RWPE1 (cell line): ENCODE measurements at places on chromosomes 2 and 18.

DNA sequence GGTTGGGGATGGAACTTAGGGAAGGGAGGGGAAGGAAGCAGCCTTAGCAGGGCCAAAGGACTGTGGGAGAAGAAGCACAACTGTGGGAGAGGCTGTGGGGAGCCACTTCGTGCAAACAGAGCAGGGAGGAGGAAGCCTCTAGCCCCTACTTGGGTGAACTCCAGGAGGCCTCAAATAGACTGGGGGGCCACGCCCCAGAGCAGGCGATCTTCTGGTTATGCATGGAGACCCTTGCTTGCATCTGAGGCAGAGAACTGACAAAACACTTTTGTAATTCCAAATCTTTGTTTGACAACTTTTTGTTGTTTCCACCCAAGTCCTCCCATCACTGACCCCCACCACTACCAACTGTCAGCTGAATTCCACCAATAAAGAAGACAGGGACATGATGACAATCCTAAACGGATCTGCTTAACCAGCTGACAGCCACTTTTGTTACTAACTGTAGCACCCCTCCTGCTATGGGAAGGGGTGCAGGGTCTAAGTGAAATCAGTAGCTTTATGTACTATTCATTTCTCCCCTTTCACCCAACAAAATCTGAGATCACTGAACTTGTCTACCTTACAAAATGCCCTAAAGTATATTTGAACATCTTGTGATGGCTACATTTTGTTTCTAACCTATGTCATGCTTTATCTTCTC, 80.5 kb upstream of the CPO start:
- DNase-seq = no peak

GRCh38 chr18:901761-902160, 2.9 kb upstream of the ADCYAP1 start:
- no peak for DNase-seq

DNA sequence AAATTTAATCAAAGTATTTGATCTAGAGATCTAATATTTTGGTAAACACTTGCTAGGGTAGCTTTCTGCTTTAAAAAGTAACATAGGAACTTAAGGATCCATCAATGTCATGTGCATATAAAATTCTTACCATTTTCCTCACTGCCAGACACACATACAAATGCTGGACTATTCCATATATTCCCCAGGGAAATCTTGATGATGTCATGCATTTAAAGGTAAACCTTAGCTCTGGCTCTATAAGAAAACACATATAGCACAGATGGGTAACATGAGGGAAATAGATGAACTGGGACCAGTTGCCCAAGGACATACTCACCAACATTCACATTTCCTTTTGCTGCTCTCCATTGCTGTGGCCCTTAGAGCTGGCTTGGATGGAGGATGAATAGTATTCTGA, 79.1 kb upstream of the FMNL2 start:
- DNase-seq = no peak

DNA sequence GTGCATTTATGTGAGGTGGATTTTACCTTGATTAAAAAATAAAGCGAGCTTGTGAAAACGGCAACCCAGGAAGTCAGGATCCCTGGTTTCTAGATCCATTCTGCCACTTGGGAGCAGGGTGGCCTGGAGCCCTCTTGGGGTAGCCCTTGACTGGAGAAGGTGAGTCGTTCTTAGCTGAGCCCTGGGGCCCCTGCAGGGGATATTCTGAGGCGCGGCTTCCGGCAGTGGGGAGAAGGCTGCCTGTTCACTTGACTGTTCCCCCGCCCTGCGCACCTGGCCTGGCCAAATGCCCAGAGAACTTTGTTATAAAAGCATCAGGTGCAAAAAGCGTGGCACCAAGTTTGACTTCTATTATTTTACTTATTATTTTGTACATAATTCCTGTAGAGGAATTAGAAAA, 221.9 kb downstream of the DYSF start:
- DNase-seq = peak; percentile 82

DNA sequence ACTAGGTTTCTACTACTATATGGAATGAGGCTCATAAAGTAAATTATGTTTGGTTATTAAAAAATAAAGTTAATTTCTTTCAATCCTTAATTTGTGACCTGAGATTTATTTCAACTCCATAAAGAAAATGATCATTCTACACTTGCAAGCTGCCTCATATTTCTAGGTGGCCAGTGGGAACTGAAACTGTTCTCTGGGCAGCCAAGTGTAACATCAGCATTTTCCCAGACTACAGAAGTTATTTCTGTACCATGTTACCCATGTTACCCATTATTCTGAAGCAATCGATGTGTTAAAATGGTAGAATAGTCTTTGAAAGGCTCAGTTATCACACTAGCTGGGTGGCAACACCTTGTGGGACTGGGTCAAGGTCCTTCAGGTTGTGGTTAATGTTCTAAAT, 139.3 kb upstream of the FBXO11 start:
- DNase-seq = no peak

DNA sequence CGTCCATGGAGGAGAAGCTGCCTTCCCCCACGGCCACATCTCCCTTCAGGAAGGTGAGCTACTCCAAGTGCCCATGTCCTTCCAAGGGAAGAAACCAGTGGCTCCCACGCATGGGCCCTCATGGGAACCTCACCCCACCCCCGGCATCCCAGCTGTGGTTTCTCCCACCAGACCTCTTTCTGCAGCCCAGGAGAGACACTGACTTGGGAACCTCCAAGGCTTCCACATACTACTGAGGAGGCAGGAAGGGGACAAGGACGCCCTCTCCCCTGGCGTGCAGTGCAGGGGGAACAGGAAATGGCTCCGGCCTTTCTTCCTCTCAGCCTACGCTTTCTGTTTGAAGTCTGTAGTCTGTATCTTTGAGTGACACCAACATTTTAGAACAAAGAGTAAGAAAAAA, 104.5 kb upstream of the EPC2 start:
- no peak for DNase-seq

DNA sequence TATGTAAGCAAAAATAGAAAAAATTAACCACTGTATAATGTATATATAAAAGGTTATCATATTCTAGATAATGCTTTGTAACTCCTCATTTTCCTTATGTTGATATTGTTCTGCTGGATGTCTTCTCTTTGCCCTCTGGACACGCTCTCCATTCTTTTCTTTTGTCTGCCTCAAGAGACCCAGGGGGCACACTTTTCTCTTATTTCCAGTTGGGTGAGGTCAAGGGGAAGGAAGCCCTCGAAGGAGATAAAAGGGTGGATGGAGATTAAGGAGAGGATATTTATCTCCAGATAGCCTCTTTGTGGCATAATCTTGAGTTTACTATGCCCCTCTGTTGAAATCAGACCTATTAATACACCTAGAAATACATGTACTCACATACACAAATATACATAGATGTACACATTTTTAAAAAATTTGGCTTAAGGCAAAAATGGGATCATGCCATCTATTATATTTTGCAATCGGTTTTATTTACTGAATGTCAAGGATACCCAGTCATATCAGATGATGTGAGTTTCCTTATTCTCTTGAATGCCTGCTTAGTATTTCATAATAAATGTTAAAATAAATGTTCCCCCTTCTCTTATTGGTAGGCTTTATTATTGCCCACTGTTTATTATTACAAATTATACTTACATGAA, 65.3 kb downstream of the LCLAT1 start:
- no peak for DNase-seq

DNA sequence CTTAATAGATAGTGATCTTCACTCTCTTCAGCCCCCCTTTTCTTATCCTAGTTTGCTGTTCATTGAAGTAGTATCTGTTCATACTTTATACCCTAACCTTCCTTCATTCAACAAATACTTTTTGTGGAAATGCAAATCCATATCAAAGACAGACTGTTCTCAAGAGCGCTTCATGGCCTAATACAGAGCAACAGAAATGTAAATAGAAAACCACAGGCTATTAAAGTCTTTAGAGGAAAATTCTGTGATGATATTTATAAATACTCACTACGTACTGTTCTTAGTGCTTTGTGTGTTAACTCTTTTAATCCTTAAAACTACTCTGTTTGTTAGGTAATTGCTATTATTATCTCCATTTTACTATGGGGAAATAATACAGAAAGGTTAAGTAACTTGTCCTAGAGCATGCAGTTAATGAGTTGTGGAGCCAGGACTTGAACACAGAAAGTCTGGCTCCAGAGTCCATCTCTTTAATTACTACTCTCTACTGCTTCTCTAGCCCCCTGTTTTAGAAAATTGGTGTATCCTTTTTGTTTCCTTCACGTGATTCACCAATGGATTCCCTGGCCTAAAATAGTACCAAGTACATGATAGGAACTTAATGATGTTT, 2.9 kb downstream of the MDH1 start:
- no peak for DNase-seq

DNA sequence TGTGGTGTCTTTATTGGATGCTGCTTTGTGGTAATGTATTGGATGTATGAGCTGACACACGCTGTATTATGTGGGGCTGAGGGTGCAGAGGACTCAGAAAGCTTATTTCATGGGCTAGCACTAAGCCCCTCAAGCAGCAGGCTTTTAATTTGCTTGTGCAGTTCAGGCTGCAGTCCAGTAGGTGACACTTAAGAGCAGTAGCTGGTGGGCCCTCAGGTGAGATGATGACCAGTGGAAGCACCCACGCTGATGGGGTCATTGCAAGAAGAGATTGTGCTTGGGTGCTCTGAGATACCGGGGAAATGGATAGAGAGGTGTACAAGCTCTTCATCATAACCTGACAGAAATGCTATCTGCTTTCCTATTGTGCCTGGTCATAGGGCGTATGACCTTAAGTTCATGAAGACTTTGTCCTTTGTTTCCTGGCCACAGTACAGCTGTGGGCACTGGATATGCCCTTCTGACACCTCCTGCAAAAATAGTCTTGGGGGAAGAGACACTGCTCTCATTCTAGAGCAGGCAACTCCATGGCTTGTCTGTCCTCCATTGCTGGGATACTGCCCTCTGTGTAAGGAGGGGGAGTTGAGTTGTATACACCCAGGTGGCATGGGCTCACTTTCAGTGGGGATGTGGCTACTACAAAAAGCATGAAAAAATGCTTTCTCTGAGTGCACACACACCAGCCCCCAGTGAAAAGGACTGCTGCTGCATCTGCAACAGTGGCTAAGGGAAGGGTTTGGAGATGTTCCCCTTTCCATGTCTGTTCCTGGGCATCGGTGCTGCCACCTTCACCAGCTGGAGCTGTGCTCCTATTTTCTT, 205.7 kb upstream of the ZSWIM2 start:
- DNase-seq = no peak

GRCh38 chr2:149132901-149133300, 94.4 kb downstream of the LYPD6B start:
- DNase-seq = no peak

- DNase-seq = peak; percentile 34
Measured at GRCh38 chr2:19312949-19313348, 45.5 kb downstream of the OSR1 start.

DNA sequence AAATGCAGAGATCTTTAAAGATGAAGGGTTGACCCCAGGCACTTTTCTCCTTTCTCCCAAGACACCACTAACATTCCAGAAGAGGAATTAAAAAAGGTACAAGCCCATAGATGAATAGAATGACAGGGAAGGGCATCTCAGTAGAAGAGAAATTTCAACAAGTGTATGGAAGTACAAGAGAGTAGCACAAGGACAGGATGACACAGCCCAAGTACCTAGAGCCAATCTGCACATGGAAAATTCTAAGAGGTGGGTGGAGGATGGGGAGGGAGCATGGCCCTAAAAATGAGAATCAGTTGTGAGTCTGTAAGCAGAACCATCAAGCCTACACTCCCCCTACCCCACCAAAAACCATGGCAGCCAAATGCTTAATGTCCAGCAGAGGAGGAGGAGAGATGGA, 39.7 kb upstream of the LOXHD1 start:
- DNase-seq = no peak

- DNase-seq = no peak
Measured at GRCh38 chr2:206867006-206867405, 72.3 kb upstream of the CPO start.

GRCh38 chr2:44943693-44944101, 2.2 kb downstream of the SIX3 start:
- DNase-seq = no peak
